ENCODE measurements at places on chromosomes 7 and 10.

DNA sequence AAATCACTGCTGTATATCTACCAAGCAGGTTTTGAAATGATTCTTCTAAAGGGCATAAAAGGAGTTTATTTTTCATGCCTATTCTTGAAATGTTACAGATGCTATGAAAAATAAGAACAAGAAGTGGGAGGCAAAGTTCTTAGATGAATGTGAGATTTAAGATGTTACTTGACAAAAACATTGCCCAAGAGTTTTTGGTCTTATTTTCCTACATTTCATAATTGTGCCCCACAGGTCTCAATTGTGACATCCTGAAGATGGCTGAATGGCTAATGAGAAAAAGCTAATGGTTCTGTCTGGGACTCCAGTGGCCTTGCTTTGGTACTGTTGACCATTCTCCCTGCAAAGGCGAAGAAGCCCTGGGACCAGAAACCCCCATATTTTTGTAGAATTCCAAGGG is 43.0 kb upstream of the IFRD1 start:
- no peak for DNase-seq

GRCh38 chr10:97180363-97180755 is 5.4 kb downstream of the SLIT1 start:
- DNase-seq: no peak

GRCh38 chr7:10973942-10974911 is 555 bp downstream of the PHF14 start:
- peak; percentile 37 for DNase-seq

DNA sequence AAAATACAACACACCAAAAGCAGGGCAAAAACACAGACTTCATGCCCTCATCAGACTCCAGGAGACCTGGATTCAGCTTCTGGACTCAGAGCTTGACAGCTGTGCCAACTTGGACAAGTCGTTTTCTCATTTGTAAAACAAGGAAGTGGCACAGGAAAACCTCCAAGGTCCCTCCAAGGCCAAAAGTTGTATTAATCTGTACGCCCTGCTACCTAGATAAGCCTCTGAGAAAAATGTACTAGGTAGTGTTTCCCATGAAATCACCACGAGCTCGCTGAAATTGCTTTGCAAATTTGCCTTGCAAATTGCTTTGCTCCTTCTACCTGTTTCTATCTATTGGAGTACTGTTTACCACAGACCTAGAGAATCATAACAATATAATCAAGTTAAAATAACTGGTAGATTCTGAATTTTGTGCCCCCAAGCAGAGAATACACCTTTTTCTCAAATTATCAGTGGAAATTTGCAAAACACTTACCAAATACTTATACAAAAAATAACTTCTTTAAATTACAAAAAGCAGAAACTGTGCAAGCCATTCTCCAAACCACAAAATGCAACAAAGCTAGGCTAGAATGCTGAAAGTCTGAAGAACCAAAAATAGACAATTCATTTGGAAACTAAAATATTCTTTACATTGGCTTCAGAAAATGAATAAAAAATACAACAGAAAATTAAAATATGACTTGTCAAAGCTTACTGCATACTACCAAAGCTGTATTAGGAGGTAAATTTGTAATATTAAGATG is 158.1 kb upstream of the CHST15 start:
- DNase-seq: no peak

DNA sequence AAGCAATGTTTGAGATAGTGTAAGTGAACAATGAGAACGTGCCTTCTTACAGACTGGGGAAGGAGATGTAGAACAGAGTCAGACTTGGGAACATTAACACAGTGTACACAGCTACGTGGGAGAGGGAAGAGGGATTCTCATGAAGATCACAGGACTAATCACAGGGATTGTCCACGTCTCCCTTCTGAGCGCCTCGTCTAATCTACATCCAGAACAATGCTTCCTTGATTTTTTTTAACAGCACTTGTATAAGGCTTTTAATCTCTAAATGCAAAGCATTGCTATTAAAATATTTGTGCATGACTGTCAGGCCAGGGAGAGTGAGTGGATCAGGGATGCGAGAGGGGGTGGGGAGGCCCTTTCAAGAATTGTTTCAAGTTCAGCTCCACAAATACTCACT is 62.7 kb downstream of the MET start:
- DNase-seq: no peak

- DNase-seq: no peak
Observed at GRCh38 chr7:116766881-116767280, 94.9 kb downstream of the MET start.

DNA sequence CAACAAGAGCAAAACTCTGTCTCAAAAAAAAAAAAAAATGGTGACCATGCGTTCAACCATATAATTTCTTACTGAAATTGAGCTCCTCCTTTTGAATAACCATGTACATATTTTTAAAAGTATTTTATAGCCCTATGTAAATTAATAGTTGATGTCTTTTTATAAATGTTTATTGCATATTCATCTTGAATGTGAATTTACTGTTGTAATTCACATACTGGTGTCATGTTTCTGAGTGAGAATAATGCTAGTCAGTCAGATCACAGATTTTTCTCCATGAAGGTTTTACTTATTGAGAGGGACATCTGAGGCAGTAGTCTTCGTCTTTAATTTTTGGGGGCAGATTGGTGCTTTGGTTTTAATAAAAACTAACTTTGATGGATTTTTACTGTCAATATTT is 112.2 kb downstream of the SVOPL start:
- no peak for DNase-seq

GRCh38 chr10:75108684-75109458 is 2.6 kb upstream of the SAMD8 start:
- no peak for DNase-seq

DNA sequence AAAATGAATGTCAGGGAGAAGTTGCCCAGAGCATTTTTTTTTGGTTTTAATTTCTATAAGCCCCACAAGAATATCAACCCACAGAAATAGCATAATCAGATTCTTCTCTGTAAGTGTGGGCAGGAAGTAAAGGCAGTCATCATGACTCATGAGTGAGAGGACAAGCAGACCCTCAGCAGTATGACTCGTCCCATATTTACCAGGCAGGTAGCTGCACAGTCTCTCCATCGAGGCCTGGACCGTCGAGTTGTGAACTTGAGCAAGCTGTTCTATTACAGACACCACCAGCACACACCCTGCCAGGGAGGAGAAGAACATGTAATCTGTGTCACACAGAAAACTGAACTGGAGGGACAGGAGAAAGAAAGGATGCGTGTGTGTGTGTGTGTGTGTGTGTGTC is 37.8 kb downstream of the AOAH start:
- peak; percentile 45 for DNase-seq

GRCh38 chr10:86597306-86597705 is 57.0 kb upstream of the OPN4 start:
- DNase-seq: no peak

DNA sequence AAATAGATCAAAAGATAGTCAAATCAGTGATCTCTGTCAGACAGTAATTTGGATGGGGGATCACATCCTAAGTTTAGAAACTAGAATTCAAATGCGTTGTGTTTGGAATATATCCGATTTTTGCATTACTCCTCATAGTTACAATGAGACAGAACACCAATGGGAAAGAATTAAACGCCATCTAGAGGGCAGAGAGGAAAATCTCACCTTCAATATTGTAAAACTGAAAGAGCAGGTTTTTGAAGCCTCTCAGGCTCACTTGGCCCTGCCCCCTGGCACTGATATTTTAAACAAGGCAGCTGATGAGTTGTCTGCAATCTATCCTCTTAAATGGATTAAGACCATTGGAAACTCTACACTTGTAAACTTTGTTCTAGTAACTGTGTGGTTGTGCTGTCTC is 17.7 kb downstream of the FRG2B start:
- no peak for DNase-seq

- DNase-seq: no peak
Observed at GRCh38 chr10:119316002-119316358, 108.6 kb downstream of the GRK5 start.

GRCh38 chr7:91193141-91193540 is 71.1 kb upstream of the FZD1 start:
- DNase-seq: peak; percentile 22

GRCh38 chr7:139886899-139887298 is 57.8 kb downstream of the TBXAS1 start:
- no peak for DNase-seq

DNA sequence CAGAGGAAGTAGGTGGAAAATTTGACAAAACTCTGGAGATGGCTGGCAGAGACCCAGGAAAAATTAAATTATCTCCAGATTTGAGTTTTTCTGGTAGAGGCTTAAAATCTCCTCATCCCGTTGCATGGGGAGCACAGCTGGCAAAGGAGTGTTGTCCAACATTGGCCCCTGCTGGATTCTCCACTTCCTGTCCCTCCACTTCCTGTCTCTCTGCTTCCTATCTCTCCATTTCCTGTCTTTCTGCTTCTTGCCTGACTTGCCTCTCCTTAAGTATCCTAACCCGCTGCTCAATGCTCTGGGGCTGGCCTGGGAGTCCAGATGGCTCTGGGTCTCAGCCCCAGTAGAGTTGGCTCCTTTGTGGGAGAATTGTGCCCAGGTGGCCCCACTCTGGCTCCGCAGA is 65.8 kb upstream of the EMX2 start:
- DNase-seq: no peak

GRCh38 chr10:4383651-4384098 is 442.3 kb upstream of the AKR1E2 start:
- DNase-seq: no peak

GRCh38 chr10:107653832-107654287 is 489.4 kb upstream of the SORCS1 start:
- peak; percentile 24 for DNase-seq

DNA sequence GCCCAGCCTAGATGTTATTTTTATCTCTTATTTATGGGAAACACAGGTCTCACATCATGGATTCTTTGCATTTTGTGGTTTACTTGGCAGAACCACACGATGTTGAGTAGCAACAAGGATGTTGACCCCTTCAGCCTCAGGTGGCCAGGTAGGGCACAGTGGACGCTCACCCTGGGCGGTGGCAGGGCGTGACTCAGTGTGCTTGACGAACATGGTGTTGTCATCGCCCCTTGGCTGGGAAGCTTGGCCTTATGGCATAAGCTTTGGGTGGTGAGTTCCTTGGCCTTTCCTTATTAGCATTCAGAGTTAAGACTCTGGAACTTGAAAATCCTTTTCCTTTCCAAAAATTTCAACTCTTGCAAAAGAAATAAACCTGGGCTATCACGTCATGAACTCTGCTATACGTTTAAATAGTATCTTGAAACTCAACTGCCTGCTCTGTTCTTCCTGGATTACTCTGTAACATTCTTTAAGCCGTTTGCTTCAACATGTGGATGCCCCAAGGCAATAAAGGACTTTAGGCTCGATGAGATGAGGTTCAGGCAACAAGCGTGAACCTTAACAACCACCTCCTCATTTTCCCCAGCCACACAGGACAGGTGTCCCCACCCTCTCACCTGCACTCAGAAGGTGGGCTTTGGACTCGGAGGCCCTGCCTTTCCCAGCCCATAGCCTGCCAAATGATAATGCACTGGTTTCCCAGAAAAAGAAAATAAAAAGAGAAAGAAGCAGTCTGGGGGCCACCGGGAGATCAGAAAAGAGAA is 22.5 kb upstream of the ECHDC3 start:
- no peak for DNase-seq

GRCh38 chr10:75788394-75789205 is 357.2 kb downstream of the LRMDA start:
- DNase-seq: peak; percentile 14

- DNase-seq: no peak
Observed at GRCh38 chr7:15985587-15986384, 299.3 kb upstream of the MEOX2 start.

DNA sequence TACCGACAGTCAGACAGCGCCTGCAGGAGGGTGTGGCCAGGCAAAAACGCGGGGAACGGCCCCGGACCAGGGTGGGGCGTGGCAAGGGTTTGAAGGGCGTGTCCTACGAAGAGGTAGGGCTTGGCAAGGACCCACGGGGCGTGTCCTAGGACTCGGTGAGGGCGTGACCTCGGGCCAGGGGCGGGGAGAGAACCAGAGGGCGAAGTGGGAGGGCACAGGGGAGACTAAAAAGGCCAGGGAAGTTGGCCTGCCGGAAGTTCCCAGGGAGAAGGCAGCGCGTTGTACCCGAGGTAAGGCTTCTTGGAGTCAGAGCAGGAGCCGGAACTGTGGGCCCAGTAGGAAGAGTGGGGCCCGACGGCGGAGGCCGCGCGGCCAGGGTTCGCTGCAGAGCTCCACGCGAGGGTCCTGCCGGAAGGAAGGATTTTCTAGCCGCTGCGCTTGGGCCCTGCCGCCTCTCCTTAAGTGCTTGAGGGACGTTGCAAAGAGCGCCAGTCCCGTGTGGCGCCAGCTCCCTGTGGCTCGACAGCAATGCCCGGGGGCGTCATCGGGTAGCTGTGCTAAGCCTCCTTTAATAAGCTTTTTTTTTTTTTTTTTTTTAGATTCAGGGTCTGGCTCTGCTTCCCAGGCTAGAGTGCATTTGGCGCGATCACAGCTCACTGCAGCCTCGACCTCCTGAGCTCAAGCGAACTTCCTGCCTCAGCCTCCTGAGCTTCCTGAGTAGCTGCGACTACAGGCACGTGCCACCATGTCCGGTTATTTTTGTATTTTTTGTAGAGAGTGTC is at the start of gene PTER:
Gene PTER (plus strand): TSS at position 253 of the 782 bp plus-strand sequence. CDS start 47,375 bp downstream, outside the sequence.
- peak; percentile 80 for DNase-seq

- peak; percentile 61 for DNase-seq
Observed at GRCh38 chr7:34612661-34613060, 45.4 kb upstream of the NPSR1 start.

DNA sequence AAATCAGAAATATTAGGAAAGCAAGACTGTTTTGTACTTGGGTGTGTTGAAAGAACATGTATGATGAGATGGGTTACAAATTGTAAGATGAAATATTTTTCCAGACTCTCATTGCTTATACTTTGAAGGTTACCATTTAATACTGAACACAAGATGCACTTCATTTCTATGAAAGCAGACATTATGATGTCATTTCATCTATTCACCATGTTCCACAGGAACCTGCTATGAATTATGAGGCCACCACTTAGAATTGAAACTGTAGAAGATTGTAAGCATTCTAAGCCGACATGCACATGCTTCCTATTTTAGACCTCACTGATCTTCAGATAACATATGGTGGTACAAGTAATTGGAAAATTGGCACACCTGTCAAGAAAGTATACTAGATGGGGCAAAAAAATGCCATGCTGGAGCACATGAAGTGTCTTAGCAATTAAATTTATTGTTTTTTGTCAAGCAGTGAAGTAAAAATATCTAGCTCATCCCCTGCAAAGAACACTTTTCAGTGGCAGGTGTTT is 195.0 kb downstream of the PHF14 start:
- no peak for DNase-seq

- DNase-seq: no peak
Observed at GRCh38 chr7:31186202-31186601, 134.1 kb downstream of the ADCYAP1R1 start.

DNA sequence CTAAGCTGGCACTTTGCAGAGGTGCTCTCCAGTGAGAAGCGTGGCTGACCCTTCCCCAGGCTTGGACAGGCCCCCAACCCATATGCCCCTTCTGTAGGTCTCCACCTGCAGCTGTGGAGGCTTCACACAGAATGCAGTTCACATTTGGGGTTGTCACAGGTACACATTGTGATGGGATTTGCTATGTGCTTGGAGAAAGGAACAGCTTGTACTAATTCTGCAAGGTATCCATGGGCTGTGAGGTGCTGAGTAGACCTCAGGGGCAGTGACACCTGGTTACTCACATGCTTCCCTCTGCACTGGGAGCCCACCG is 188.9 kb downstream of the CXCL12 start:
- DNase-seq: no peak

Measured in astrocyte of the spinal cord (primary cell).